CD4-positive, alpha-beta memory T cell (primary cell): ENCODE measurements at places on chromosomes 2 and 18. TPM values are rescaled to one million over a fixed set of nuclear protein-coding genes. Genes with fewer than 3 reads are reported as not detected.

GRCh38 chr2:196105951-196106350 lies 37.3 kb upstream of the DNAH7 start:
- H3K27me3 ChIP-seq, result no peaks in the 10 kb centered on the region
- no peak overlapping the region for H3K4me3 ChIP-seq
- DNase-seq, result no peak
- no peak overlapping the region for H3K27ac ChIP-seq
- H3K36me3 ChIP-seq, result no peaks in the 10 kb centered on the region

GRCh38 chr2:111208639-111209038 lies 87.9 kb downstream of the BCL2L11 start:
- H3K4me1 ChIP-seq, result no peaks in the 10 kb centered on the region
- H3K4me3 ChIP-seq, result no peak overlapping the region
- no peak for DNase-seq
- H3K36me3 ChIP-seq, result no peaks in the 10 kb centered on the region

GRCh38 chr2:200173691-200174090 lies 132.8 kb upstream of the SPATS2L start:
- no peak overlapping the region for H3K4me3 ChIP-seq
- H3K27me3 ChIP-seq, result no peaks in the 10 kb centered on the region
- no peak overlapping the region for H3K27ac ChIP-seq
- no peaks in the 10 kb centered on the region for H3K4me1 ChIP-seq
- H3K36me3 ChIP-seq, result no peaks in the 10 kb centered on the region
- no peak for DNase-seq

- H3K27me3 ChIP-seq, result no peaks in the 10 kb centered on the region
- no peak for DNase-seq
- no peak overlapping the region for H3K27ac ChIP-seq
- H3K4me3 ChIP-seq, result no peak overlapping the region
Observed at GRCh38 chr2:61727746-61728145, 126.1 kb downstream of the FAM161A start.

- DNase-seq, result no peak
- no peak overlapping the region for H3K4me3 ChIP-seq
- no peak overlapping the region for H3K27ac ChIP-seq
- H3K36me3 ChIP-seq, result no peaks in the 10 kb centered on the region
- no peaks in the 10 kb centered on the region for H3K27me3 ChIP-seq
Observed at GRCh38 chr2:45141883-45142866, 132.9 kb upstream of the SIX2 start.

DNA sequence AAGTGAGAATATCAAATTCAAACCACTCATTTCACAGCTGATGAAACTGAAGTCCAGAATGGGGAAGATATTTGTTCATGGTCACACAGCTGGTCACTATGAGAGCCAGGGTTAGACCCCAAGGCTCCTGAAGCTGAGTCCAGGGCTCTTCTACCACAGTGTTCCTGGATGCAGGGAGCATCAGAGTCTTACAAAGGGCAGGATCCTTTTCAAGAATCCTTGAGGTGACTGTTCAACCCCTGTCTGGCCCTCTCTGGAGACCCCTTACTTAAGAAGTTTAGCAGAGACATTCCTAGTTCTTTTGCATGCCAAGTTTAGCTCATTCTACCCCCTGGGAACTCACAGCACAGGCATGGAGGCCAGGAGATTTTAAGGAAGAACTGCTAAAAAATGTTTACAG lies 15.7 kb downstream of the PROKR1 start:
- no peaks in the 10 kb centered on the region for H3K27me3 ChIP-seq
- no peak overlapping the region for H3K4me3 ChIP-seq
- no peaks in the 10 kb centered on the region for H3K36me3 ChIP-seq
- H3K27ac ChIP-seq, result no peak overlapping the region
- H3K4me1 ChIP-seq, result peaks cover 6% of the 10 kb centered on the region

DNA sequence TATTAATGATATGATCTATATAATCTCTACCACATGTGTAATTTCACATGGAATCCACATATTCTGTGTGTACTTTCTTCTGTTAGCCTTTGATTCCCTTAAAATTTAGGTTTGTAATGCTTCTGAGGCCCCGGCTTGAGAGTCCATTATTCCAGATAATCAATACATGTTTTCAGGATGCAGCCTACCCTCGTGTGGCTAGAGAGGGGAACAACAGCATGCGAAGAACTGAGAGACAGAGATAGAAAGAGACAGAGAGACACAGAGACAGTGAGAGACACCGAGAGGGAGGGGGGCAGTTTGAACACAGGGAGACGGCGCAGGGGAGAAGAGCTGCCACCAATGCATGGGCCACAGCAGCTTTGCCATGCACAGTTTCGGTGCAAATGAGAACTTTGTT lies 185.4 kb downstream of the SNTG2 start:
- no peaks in the 10 kb centered on the region for H3K4me1 ChIP-seq
- no peak overlapping the region for H3K27ac ChIP-seq
- no peaks in the 10 kb centered on the region for H3K27me3 ChIP-seq
- H3K36me3 ChIP-seq, result no peaks in the 10 kb centered on the region
- H3K4me3 ChIP-seq, result no peak overlapping the region

- no peak overlapping the region for H3K4me3 ChIP-seq
- no peaks in the 10 kb centered on the region for H3K4me1 ChIP-seq
- no peaks in the 10 kb centered on the region for H3K27me3 ChIP-seq
- no peak overlapping the region for H3K27ac ChIP-seq
- DNase-seq, result no peak
- no peaks in the 10 kb centered on the region for H3K36me3 ChIP-seq
Observed at GRCh38 chr2:178718988-178719387, 88.2 kb downstream of the TTN start.

MARCO gene
- total RNA-seq, result 0.17 TPM

CYS1 gene
- total RNA-seq, result not detected

GRCh38 chr2:173996766-173997165 lies 31.6 kb upstream of the SP3 start:
- no peak overlapping the region for H3K27ac ChIP-seq
- H3K4me1 ChIP-seq, result no peaks in the 10 kb centered on the region
- H3K27me3 ChIP-seq, result no peaks in the 10 kb centered on the region
- H3K36me3 ChIP-seq, result no peaks in the 10 kb centered on the region
- H3K4me3 ChIP-seq, result no peak overlapping the region

DNA sequence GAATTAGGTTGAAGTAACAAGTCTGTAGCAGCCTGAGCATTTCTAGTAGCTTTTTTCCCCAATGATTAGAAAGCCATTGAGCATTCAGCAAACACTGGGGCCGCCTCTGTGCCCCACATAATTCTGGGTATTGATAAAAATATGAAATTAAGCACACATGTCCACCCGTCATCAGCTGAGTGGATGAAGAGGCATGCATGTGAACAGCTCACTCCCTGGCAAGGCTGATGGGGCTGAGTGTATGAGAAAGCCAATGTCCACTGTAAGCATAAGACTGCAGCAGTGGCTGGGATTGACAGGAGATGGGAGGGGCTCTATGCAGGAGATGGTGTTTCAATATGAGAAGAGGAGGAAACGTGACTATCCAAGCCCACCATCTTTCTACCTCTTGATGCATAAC lies 124.4 kb upstream of the KLHL29 start:
- no peak overlapping the region for H3K27ac ChIP-seq
- no peak for DNase-seq
- no peak overlapping the region for H3K4me3 ChIP-seq
- no peaks in the 10 kb centered on the region for H3K4me1 ChIP-seq
- no peaks in the 10 kb centered on the region for H3K36me3 ChIP-seq
- H3K27me3 ChIP-seq, result no peaks in the 10 kb centered on the region

- H3K4me1 ChIP-seq, result no peaks in the 10 kb centered on the region
- H3K4me3 ChIP-seq, result no peak overlapping the region
- no peak overlapping the region for H3K27ac ChIP-seq
- no peaks in the 10 kb centered on the region for H3K27me3 ChIP-seq
Observed at GRCh38 chr2:33223856-33224255, 252.6 kb upstream of the RASGRP3 start.

- H3K4me1 ChIP-seq, result no peaks in the 10 kb centered on the region
- H3K27me3 ChIP-seq, result no peaks in the 10 kb centered on the region
Observed at GRCh38 chr2:156385242-156385641, 50.9 kb upstream of the GPD2 start.

- no peak overlapping the region for H3K27ac ChIP-seq
- H3K36me3 ChIP-seq, result no peaks in the 10 kb centered on the region
- DNase-seq, result no peak
- H3K4me3 ChIP-seq, result no peak overlapping the region
Observed at GRCh38 chr2:3079466-3079865, 298.2 kb downstream of the EIPR1 start.

DNA sequence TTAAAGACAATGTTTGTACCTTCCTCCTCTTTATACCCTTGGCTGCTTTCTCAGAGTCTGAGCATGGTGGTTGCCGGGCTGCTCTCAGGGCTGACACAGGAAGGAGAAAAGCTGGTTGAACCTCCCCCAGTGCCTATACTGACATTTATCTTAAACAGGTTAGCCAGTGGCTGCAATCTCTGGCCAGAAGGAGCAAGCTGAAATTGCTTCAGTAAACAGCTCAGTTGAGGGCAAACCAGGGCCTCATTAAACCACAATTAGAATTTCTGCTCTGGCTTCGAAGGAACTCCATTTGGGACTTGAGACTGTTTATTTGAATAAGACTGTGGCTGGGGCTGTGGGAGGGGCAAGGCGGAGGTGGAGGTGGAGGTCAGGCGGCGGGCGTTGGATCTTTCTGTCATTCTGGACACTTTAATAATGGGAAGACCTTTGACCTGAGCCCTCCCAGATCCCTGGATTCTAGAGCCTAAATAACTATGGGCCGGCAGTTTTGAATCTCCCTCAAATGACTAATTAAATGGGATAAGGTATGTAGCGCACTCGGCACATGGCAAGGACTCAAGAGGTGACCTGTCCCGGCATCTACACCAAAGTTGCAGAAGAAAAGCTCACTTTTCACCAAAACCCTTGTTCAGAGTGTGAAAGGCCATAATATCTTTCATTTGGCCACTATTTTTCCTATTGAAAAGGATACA lies 120.6 kb upstream of the MYCN start:
- no peaks in the 10 kb centered on the region for H3K4me1 ChIP-seq
- no peaks in the 10 kb centered on the region for H3K36me3 ChIP-seq
- DNase-seq, result no peak

GRCh38 chr2:241180495-241180894 lies 8.0 kb upstream of the ANO7 start:
- no peak for DNase-seq
- no peaks in the 10 kb centered on the region for H3K27me3 ChIP-seq
- no peak overlapping the region for H3K4me3 ChIP-seq
- H3K4me1 ChIP-seq, result no peaks in the 10 kb centered on the region
- H3K36me3 ChIP-seq, result peaks cover 26% of the 10 kb centered on the region

DNA sequence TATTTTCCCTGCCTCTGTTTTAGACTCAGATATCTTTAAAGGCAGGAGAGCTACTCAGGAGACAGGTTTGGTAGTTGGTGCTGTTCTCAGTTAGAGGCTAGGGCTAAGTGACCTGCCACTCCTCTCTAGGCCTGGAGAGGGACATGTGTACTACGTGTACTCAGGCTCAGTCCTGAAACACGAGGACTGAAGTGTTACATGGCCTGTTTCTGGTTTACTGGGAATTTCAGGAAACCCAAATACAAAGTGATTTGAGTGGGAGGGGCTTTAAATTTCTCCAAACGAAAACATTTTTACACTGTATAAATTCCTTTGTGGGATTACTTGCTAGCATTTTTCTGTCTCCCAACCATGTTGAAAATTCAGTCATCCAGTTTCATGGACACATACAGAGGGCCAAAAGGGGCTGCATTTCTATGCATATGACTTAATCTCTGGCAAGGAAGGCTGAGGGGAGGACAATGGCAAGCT lies 343.3 kb downstream of the CYP26B1 start:
- H3K27ac ChIP-seq, result no peak overlapping the region
- DNase-seq, result no peak
- H3K27me3 ChIP-seq, result no peaks in the 10 kb centered on the region
- no peak overlapping the region for H3K4me3 ChIP-seq
- H3K36me3 ChIP-seq, result no peaks in the 10 kb centered on the region

ALKAL2 gene
- total RNA-seq, result not detected

OTOF gene
- total RNA-seq, result 0.91 TPM

GRCh38 chr2:170953941-170954340 lies 24.9 kb downstream of the GORASP2 start:
- H3K4me3 ChIP-seq, result no peak overlapping the region
- H3K4me1 ChIP-seq, result no peaks in the 10 kb centered on the region
- no peak overlapping the region for H3K27ac ChIP-seq
- no peaks in the 10 kb centered on the region for H3K27me3 ChIP-seq
- no peak for DNase-seq
- peaks cover 82% of the 10 kb centered on the region for H3K36me3 ChIP-seq

DNA sequence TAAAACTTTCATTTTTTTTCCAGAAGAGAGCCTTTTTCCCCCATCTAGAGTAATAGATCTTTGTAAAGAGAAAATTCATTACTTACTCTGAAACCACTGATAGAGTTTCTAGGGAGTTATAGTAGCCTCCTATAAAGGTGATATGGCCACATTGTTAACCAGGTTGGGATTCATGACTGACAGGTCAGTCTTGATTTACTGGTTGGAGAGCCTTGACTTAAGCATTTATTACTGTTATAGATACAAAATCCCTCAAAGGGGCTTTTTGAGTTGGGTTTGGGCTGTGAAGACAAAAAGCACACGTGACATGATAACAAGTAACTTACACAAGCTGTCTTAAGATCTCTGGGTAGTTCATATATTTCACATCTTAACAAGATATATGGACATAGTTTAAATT lies 141.0 kb downstream of the GREB1L start:
- no peaks in the 10 kb centered on the region for H3K27me3 ChIP-seq
- H3K4me3 ChIP-seq, result no peak overlapping the region
- no peak overlapping the region for H3K27ac ChIP-seq
- H3K36me3 ChIP-seq, result no peaks in the 10 kb centered on the region
- H3K4me1 ChIP-seq, result no peaks in the 10 kb centered on the region
